ENCODE measurements at places on chromosomes 3 and 15.

DNA sequence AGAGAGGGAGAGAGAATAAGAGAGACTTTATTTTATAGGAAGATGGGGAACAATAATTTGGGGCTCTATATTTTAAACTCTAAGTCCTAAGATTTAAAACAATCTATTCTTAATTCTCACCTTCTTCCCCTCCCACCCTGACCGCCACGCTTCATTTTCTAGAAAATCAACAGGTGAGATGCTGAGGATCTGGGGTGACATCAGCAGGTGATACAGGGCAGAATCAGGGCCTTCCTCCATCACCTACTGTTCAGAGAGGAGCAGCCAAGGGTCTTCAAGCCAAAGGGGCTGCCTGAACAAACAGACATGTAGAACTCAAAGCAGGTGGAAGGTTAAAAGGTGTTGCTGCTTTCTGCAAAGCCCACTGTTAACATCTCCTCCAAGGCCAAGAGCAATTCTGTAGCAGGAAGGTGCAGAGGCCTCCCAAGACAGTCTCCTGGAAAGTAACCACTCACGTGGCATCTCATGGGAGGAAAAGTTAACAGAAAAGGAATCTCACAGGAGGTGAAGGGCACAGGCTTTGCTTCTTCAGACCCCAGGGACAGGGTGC is 183.6 kb upstream of the TLE3 start:
- DNase-seq: no peak

DNA sequence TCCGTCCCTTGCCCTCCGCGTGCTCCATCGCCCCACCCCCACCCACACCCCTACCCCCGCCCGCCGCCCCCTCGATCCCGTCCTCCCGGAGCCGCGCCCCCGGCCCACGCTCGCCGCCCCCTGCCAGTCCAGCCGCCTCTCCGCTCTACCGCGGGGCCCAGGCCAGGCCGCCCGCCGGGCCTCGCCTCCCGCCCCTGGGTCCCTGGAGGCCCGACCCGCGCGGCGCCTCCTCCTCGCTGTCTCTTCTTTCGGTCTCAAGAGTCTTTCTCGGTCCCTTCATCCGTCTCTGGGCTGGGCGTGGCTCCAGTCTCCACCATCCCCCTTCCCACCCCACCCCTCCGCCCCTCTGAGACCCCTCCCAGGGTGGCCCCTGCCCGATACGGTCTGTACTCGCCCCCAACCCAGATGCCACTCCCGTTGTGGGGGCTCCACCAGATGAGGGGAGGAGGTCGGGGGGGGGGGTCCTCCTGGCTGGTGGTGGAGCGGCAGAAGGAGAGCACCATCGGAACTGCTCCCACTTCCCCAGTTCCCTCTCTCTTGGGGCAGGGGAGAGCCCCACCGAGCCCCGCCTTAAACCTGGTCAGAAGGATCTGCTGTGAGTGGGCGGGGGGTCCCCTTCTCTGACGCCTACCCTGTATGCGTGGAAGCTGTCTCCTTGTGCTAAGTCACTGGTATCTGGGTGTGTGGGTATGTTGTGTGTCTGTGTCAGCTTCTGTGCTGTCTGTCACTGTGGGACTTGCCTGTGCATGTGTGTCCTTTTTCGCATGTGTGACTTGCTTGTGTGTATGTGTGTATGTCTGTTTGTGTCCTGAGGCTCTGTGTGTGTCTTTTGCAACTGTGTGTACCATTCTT is 1.0 kb downstream of the PRKCD start:
- no peak for DNase-seq

DNA sequence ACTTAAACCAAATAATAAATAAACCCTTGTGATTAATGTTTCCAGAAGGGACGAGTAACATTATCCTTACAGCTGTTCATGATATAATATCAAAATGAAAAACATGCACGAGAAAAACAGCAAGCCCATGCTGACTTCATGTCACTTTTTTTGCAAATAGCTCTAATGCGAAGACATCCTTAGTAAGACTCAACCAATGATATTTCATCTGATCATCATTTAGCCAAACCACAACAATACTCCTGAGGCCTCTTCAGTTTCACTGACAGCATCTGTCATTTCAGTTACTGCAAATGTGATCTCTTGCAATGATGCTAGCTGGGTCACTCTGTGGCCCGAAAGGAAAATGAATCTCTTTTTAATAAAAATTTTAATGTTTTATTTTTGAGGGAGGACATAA is 74.0 kb downstream of the POLR2M start:
- no peak for DNase-seq

DNA sequence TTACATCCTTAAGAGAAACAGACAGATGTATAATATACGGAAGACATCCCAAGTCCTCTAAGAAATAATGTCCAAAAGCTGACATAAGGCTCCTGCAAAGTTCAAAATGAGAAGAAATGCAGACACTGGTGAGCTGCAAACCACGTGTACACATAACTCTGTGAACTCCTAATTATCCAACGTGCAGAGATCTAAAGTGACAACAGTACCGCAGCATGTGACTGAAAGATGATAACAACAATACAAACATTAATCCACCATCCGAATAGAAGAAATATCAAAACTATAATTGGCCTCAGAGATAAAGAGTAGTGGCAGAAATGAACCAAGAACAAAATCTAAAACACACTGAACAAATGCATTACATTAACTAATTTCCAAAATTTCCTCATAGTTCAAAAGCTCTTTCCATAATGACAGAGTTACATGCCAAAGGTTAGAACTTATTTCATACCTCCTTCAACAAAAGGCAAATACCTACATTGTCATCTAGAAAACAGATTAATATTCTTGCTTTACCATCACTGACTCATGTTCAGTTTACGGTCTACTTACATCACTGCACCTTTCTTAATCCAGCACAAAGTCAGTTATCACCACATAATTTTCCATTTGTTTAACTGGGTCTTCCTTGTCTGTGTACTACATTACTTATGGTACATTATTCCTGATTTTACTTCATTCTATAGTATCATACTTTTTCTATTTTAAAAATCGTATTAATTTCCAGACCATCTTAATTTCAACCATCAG is 2.2 kb downstream of the PDCD10 start:
- no peak for DNase-seq

GRCh38 chr3:144645300-144645699 is 673.7 kb downstream of the DIPK2A start:
- no peak for DNase-seq

GRCh38 chr3:62723166-62723913 is 151.9 kb downstream of the CADPS start:
- no peak for DNase-seq

DNA sequence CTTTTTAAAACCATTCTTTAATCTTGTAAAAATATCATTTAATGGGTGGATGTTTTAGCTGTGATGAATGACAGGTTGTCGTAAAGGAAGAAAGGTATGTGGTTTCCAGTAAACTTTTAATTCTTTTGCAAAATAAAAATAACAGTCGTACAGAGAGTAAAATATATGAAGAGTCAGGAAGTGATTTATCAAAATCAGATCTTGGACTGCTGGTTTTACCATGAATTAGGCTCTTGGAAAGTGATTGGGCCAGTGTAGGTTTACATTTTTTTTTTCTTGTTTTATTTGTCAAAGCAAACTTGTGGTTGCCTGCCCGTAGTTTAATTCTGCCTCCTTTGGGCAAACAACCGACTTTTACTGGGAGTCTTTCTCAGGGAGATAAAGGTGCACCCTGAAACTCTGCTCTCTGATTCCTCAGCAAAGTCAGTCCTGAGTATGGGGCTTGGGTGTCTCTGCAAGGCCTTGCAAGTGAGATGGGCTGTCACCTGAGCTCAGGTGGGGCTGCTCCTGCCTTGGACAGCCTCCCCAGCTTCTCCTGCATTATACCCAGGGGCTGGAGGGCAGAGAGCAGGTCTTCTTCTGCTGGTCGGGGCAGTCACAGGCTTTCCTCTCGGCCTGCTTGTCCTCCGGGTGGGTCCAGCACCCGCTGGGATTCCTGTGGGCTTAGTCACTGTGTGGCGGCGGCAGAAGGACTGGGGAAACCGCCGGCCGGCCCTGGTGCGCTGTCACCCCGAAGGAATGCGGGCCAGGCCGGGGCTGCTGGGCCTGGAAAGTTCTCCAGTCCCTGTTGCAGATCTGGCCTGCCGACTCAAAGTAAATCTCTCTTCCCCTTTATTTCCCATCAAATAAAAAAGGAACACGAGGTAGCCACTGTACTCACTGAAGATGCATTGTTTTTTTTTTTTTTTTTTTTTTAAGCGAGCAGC is 79.0 kb downstream of the IGF1R start:
- DNase-seq: no peak

DNA sequence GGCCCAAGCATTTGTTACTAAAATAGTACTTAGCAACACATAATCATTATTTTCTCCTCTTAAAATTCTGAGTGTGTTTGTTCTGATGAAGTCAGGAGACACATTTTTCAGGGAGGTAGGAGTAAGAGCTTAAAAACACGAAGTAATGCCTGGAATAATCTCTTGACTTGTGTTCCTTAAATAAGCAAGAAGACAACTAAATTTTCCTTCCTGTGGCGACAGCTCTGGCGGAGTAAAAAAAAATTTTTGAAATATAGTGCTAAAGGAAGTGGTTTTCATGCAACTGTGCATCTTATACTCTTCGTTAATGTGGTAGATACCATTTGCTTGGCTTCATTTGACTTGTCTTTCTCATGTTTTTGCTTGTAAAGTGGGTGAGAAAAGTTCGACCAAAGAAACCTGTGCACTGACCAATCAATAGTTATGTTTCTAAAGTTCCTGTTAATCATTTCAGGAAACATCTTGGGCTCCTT is 11.1 kb upstream of the MBNL1 start:
- DNase-seq: no peak

- no peak for DNase-seq
These were observed 71.5 kb downstream of the SSR3 start for GRCh38 chr3:156483426-156483825.

DNA sequence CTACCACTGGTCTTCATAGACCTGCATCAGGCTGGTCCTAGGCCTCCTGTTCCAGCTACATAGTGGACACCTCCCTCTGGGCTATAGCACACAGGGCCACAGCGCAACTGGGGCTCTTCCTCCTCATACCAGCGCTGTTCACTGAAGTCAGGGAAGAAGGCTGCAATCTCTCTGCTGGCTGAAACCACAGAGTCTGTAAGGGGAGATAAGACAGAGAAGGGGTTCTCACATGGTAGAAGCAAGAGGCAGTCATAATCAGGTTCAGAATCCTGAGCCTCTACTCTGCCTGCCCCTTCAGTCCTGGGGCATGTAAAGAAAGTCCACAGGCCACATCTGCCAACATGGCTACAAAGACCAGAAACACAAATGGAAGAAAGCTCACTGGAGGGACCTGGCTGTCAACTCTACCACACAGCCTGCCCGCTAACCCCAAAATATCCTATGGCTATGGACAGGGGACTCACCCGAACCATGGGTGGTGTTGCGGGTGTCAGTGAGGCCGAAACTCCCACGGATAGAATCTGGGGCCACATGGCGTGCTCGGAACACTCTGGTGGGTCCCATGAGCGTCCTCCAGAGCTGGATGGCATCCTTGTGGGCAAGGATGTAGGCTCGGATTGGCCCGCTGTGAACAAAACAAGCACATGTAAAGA is 38.7 kb downstream of the SPINK8 start:
- no peak for DNase-seq

DNA sequence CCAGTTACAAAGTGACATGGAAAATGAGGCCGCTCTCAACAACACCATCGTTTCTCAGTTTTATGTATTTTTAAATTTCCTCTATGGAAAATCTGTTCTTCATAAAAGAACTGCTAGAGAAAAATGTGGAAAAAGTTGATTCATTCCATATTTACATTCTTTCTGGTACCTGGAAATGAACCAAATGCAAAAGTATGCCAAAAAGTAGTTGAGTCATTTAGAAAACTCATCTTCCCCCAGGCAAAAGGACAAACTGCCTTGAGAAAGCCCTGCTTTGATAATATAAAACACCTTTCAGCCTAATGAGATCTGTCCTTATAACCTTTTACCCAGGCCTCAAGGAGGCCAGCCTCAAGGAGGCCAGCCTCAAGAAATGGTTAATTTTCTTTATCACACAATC is 283.0 kb upstream of the VEPH1 start:
- no peak for DNase-seq

- DNase-seq: no peak
These were observed 428.3 kb upstream of the ATP11B start for GRCh38 chr3:182364723-182365650.

DNA sequence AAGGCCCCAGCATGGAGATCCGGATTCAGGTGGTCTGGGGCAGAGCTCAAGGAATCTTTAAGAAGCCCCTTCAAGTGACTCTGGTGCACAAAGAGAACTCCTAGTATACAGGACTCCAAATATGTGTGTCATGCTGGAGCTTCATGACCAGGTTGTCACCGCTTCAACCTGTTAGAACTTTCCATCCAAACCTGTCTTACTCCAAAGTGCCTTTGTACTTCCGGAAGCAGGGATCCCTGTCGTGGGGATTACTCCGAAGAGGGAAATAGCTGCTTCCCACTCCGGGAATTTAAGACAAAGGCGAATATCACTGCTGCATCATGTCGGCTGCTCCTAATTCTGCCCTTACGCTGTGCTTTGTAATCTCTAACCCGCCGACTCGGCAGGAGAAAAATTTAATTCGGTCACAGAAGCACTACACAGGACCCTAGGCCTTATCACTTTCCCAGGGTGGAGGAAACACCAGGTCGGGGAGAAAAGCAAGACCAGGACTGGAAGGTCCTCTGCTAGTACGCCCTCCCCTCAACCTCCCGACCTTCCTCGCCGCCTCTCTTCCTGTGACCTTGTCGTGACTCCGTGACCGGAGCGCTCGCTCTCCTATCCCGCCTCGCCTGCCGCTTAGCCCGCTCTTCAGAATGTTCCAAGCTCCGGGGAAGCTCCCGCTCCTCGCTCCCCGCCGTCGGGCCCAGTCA is 730 bp downstream of the HIGD1A start:
- no peak for DNase-seq

DNA sequence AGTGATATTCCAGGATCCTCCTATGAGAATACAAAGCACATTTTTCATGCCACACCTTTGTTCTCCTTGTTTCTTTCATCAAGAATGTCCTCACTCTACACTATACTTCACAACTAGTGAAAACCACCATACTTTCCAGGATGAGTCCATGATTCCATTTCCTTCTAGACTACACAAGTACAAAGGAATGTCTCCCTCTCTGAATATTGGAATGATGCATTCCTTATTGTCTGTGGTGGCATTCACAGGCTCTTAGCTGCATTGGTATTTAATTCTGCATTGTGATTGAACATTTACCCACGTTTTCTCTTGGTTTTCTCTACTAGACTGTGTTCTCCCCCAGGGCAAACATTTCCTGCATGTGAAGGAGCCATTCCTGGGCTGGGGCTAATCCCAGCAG is 217.5 kb downstream of the RAP2B start:
- no peak for DNase-seq
